Stimulated activated CD8-positive, alpha-beta memory T cell treated with anti-CD3 and anti-CD28 coated beads, Interleukin-4, amount 100 ng/mL, for 1 hour (primary cell): ENCODE measurements at places on chromosomes 2 and 18.

DNA sequence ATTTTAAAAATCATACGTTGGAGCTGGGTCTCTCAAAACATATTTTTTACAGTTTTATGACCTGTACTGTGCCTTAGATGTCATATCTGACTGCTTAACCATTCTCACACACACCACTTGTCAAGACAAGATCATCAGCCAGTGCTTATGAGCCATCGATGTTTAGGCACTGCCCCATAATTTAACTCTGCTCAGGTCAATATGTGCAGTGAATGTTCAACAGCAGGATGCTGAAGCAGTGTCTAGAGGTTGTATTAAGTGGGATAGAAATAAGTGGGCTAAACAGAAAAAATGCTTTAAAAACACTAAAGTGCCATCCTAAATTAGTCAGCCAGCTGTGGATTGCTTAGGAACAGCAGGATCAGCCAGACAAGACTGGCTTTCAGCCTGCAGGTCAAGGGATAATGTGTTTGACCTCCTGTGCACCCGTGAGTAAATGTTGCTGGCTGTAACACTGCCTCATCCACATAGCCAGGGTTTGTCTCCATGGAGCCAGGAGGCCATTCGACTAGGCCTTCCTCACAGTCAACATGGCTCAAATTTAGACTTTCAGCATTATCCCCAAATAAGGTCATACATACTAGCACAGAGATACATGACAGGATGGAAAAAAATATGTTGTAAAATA is 139.0 kb upstream of the NXPH2 start:
- no peak for DNase-seq

DNA sequence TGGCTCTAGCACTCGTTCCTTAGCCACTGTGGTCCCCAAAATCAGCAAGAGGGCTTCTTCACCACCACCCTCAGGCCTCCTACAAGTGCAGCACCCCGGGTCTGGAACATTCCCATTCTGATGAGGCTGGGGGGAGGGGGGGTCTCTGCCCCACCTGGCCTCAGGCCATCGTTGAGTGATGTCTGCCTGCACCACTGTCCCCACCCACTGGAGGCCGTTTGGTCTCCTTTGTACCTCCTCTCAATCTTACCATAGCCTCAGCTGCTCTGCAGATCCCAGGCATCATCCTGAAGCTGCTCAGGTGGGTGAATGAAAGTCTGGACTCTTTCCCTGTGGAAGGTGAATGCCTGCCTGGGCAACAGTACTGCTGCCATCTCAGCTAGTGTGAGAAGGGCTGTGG is 42.3 kb downstream of the WDR75 start:
- no peak for DNase-seq

- DNase-seq, result no peak
Observed at GRCh38 chr18:10147752-10148151, 233.9 kb downstream of the VAPA start.

- DNase-seq, result no peak
Observed at GRCh38 chr18:40751186-40751585, 1203.8 kb upstream of the PIK3C3 start.

DNA sequence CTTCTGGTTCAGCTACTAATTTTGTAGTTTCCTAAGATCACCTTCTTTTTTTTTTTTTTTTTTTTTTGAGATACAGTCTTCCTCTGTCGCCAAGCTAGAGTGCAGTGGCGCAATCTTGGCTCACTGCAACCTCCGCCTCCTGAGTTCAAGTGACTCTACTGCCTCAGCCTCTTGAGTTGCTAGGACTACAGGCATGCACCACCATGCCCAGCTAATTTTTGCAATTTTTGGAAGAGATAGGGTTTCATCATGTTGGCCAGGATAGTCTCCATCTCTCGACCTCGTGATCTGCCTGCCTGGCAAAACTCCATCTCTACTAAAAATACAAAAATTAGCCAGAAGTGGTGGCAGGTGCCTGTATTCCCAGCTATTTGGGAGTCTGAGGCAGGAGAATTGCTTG is 301.5 kb upstream of the TFPI start:
- no peak for DNase-seq

DNA sequence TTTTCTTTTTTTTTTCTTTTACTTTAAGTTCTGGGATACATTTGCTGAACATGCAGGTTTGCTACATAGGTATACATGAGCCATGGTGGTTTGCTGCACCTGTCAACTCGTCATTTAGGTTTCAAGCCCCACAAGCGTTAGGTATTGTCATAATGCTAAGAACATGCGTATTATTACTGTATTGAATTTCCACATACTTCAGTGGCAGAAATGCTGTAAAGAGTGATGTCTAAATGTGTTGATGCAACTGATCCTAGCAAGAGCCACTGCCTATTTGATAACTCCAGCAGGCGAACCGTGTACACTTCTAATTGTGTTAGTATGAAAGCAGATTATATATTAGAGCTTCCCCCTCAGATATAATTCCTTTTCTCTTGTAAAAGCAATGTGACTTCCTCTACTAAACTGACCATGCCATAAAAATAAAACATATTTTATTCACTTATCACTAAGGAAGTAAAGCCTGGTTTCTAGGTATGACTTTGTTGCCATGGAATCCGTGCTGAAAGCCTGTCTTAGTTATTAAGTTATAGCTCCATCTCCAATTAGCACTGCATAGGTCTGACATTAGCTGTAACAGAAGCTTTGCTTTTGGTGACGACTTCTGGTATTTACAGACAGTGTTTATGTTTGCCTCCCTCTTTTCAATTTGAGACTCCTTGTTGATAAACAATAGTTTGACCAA is 280.0 kb downstream of the GALR1 start:
- no peak for DNase-seq

GRCh38 chr2:72533765-72534164 is 292.1 kb downstream of the EXOC6B start:
- no peak for DNase-seq

DNA sequence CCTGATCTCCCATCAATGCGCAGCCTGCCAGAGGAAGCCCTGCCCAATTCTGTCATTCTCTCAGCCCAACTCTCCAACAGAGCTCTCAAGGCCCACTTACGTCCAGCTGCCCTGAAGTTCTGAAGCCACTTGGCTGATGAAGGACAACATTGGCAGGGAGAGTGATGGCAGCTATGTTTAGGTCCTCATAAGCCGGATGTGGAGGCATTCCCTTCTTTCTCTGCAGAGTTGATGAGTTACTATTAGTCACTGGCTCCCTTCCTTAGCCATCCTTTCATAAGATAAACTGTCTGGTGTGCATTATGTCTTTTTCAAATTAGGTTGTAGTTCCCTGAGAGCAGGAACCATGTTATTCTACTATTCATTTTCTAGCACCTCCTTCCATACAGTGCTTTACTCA is 22.5 kb upstream of the TACR1 start:
- DNase-seq, result no peak

GRCh38 chr2:241161646-241162281 is 11.5 kb downstream of the PPP1R7 start:
- no peak for DNase-seq

DNA sequence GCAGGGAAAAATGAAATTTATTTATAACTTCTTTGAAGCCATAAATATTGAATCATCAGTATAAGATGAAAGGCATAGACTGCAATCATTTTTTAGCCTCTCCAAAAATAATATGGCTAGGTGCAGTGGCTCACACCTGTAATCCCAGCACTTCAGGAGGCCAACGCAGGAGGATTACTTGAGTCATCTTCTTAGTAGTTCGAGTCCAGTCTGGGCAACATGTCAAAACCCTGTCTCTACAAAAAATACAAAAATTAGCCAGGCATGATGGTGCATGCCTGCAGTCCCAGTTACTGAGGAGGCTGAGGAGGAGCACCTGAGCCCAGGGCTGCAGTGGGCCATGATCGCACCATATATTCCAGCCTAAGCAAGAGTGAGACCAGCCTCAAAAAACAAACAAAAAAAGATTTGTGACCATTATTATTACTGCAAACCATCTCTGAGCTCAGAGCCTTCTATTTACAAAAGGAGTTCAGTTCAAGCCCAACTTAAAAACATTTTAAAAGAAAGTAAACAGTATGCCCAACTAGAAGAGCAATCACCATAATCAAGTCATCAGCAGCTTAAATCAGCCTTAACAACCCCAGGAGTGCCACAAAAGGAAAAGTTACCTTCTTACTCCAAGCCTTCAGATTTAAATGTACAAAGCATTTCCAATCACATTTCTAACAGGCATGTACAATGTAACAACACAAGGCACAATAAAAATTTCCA is 37.5 kb downstream of the KCNG3 start:
- DNase-seq, result no peak

GRCh38 chr18:47417807-47418206 is 166.3 kb upstream of the SKOR2 start:
- DNase-seq, result no peak

GRCh38 chr2:202290970-202291369 is 25.4 kb downstream of the NOP58 start:
- DNase-seq, result no peak

DNA sequence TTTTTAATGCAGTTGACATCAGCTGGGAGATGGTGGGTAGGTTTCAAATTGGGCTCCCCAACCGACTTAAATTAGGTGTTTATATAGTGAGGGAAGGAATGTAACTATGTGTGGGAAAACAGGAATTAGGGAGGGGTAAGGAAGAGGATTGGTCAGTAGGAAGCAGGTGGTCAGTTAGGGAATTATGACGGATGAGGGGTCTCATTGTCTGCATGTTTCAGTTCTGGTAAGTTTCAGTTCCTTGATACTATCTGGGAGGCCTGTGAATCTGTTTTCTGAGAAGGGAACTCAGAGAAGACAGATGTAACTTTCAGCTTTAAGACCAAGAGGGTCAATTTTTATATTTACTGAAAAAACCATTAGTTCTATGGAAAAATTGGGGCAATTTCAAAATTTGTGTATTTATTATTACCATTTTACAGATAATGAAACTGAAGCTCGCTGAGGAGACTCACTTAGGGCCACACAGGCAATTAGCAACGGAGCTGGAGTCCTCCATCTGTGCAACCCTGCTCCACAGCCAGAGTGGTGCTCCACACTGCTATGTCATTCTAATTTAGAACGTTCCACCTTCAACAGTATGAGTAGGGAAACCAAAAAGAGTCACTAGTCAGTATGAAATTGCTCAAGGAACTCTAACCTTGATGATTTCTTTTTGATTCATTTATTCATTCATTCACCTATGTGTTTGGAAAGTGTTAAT is 36.0 kb upstream of the CCDC195 start:
- no peak for DNase-seq

- DNase-seq, result no peak
Observed at GRCh38 chr2:204024503-204024902, 87.9 kb downstream of the ICOS start.

GRCh38 chr18:22026889-22027288 is 142.5 kb upstream of the GATA6 start:
- DNase-seq, result no peak

DNA sequence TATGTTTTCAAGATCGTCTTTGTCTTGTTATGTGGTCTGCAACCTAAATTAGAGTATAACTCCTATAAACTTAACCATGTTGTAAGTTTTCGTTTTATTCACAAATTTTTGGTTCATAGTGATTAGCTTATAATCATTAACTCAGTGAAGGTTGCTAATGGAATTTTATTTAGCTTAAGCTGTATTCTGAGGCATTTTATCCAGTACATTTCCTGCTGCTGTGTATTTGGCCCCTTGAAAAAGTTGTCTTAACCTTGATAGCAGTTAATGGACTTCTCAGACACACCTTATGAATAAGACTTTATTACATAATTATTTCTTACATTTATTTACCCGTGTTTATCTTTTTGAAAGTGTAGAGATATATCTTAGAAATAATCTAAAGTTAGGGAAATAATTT is 20.5 kb downstream of the VAPA start:
- DNase-seq, result no peak

GRCh38 chr18:46939337-46939963 is 22.0 kb downstream of the KATNAL2 start:
- DNase-seq, result no peak

DNA sequence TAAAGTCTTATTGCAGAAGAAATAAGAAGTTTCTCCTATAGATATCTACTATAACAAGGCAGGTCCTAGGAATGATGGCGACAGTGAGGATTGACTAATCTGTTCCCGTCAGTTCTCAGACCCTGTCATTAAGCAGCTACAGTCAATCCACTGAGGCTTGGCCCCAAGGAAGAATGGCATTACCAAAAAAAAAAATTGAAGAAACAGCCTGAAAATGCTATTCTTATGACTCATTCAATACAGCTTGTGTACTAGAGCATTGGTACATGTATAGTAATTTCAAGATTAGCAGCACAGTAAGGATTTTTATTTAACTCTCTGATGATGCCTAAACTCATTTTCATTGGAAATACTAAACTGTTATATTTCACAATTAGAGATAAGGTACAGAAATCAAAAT is 1096.1 kb upstream of the NXPH2 start:
- no peak for DNase-seq

- DNase-seq, result no peak
Observed at GRCh38 chr18:58347135-58347534, 281.8 kb downstream of the ALPK2 start.

DNA sequence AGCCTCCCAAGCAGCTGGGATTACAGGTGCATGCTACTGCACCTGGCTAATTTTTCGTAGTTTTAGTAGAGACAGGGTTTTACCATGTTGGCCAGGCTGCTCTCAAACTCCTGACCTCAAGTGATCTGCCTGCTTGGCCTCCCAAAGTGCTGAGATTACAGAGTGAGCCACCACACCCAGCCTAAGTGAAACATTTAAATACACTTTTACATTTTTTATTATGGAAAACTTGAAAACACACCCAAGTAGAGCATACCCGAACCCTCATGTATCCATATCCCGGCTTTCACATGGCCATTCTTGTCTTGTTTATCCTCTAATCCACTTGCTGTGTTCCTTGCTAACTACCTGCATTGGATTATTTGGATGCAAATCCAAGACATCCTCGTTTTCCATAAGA is 13.2 kb upstream of the AGPS start:
- DNase-seq, result no peak

GRCh38 chr2:37886745-37887144 is 38.3 kb upstream of the RMDN2 start:
- no peak for DNase-seq

GRCh38 chr2:173793709-173794565 is 171.2 kb downstream of the SP3 start:
- DNase-seq, result no peak

- DNase-seq, result no peak
Observed at GRCh38 chr2:208466151-208466919, 59.7 kb downstream of the PTH2R start.

DNA sequence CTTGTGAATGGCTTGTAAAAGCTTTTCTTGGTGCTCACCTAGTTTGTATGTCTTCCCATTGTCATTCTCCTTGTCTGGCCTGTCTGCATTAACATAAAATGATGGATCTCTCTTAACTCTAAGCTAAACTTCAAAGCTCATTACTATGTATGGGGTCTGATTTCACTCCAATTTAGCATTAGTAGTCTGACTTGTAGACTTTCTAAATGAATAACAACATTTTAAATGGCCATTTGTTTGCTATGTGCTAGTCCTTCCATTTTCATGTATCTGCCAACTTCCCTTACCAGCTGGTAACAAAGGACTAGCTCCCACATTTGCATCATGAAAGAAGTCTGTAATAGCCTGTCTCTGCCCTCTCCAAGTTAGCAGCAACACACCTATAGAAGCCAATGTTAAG is 324.2 kb upstream of the RGPD4 start:
- no peak for DNase-seq

- no peak for DNase-seq
Observed at GRCh38 chr2:161586517-161587167, 37.6 kb upstream of the SLC4A10 start.

GRCh38 chr2:11642972-11643371 is 27.0 kb downstream of the NTSR2 start:
- DNase-seq, result no peak
